ENCODE measurements at places on chromosomes 5 and 9. TPM values are rescaled to one million over a fixed set of nuclear protein-coding genes. Genes with fewer than 3 reads are reported as not detected.

Gene CNTLN
- total RNA-seq = not detected

Gene PRLR
- total RNA-seq = not detected

Gene C5orf52
- total RNA-seq = not detected

Gene CDH6
- total RNA-seq = not detected

Gene PCDHA8
- not detected for total RNA-seq

GRCh38 chr5:127943061-127943371 lies 140.6 kb upstream of the SLC12A2 start:
- no peak for DNase-seq

- no peak for DNase-seq
These were observed 6.1 kb upstream of the GCNT1 start for GRCh38 chr9:76452839-76453238.

DNA sequence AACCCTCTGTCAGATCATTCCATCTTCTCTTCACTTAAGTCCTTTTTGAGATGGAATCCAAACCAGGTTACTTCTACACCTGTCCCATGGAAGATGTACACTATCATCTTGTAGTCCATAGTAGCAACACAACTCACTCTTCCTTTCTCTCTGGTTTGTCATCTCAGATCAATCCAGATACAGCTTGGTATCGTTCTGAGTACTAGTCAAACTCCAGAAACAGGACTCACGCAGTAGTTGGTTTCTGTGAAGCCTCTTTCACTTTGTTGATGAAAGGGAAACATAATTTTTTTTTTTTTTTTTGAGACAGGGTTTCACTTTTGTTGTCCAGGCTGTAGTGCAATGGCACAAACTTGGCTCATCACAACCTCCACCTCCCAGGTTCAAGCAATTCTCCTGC lies 484.0 kb downstream of the PRDM9 start:
- no peak for DNase-seq

GRCh38 chr5:75558981-75559632 lies 47.4 kb downstream of the POLK start:
- DNase-seq = no peak

DNA sequence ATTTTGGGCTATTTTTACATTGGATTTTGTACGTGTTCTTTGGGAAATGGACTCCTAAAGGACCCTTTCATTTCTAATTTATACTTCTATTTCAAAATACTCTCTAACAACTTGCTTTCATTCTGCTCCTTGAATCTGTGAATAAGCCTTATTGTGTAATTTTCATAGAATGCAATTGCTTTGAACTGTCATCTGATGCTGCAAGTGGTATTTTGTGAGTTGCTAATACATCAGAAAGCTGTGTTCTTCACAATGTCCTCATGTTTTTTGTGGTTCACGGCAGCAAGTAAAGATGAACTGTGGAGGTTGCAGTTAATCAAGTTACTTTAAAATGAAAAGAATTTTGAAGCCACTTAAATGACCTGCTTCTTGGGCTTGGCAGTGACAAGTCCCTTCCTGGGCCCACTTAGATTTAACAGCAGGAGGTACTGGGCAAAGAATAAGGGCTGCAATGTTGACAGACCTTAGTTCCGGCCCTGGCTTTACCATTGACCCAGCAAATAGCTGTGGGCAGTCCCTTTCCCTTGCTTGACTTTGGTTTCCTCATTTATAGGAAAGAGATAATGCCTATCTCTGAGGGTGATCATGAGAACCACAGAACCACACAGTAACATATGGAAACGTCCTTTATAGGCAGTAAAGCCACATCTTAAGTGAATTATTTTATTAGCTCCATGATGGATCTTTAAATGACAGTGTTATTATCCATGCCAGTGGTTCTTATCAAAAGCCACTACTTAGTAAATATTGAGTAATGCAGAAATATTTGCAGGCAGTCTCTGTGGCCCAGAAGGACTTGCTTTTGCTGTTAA lies 54.8 kb downstream of the IQGAP2 start:
- no peak for DNase-seq

DNA sequence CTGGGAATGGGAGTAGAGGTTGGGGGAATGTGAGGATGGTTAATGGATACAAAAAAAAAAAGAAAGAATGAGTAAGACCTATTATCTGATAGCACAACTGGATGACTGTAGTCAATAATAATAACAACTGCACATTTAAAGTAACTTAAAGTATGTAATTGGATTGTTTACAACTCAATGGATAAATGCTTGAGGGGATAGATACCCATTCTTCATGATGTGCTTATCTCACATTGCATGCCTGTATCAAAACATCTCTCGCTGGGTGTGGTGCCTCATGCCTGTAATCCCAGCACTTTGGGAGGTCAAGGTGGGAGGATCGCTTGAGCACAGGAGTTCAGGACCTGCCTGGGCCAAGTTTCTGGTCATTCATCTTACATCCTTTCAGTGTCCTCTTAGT lies 34.6 kb downstream of the MCCC2 start:
- no peak for DNase-seq

GRCh38 chr9:15377625-15378540 lies 44.8 kb upstream of the SNAPC3 start:
- no peak for DNase-seq

DNA sequence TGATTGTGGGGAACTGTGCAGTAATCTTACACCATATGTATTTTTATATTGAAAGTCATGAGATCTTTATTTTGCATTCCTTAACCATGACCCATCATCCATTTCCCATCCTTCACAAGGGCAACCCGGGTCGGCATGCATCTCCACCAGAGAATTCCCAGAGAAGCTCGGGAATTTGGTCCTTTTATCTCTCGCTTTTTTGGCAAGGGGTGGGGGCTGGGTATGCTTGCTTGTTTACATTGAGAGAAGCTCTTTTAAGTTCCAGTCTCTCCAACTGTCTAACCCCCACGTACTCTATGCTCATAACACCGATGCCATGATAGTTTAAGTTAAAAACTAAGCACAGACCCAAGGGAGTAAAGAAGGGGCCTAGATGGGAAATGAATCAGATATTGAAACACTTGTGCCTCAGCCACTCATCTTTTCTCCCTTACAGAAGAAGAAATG lies 109.9 kb upstream of the NFIB start:
- DNase-seq = no peak

Data from CD8-positive, alpha-beta T cell (primary cell).